Foreskin melanocyte (primary cell): ENCODE measurements at places on chromosomes 2 and 18.

DNA sequence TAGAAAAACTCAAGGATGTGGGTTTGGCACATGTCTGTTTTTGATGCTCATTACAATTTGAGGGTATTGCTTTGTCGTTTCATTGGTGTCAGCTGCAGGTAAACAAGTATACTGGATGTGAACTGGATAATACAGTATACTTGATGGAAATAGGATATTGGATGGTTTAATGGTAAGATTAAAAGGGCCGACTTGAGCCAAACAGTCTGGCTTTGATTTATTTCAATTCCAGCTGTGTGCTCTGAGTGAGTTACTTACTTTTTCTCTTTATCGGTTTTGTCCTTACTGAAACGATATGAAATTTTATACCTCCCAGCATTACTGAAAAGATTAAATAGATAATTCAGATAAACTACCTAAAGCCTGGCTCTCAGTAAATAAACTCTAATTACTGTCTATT is 227.6 kb downstream of the ASXL3 start:
- no peak for DNase-seq

GRCh38 chr2:23363831-23364230 is 21.1 kb upstream of the KLHL29 start:
- DNase-seq, result peak; percentile 91

DNA sequence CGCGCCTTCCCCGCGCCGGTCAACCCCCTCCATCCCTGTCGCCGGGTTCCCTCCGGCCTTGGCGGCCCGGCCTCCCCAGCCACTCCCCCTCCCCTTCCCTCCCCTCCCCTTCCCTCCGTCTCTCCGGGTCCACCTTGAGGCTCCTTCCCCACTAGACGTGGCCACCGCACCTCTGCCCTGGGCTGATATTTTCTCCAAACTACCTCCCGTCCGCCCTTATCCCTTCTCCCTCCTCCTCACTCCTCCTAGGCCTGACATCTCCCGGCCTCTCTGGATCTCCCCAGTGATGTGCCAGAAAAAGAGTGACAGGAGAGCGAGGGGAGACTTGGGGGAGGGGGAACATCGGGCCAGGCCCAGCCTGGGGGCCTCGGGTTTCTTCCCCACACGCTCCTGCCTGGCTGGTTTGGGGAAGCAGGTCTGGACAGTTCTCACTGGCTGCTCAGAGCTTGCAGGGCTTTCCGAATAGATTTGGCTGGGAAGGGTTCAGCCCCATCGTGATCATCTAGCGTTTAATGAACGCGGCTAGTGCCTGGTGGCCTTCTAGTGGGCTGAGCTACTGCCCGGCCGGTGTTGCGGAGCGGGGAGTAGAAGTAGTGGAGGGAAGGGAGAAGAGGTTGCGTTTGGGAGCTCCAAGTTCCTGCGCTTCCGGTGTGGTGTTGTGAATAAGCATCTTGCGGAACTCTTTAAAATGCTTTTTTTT is 641 bp downstream of the MAPRE3 start:
- no peak for DNase-seq

- no peak for DNase-seq
These were observed 114.6 kb downstream of the TLK1 start for GRCh38 chr2:171046048-171046560.

- DNase-seq, result no peak
These were observed 9.3 kb upstream of the EFEMP1 start for GRCh38 chr2:55932843-55933242.

- DNase-seq, result no peak
These were observed 7.4 kb downstream of the MCEE start for GRCh38 chr2:71122387-71123298.

DNA sequence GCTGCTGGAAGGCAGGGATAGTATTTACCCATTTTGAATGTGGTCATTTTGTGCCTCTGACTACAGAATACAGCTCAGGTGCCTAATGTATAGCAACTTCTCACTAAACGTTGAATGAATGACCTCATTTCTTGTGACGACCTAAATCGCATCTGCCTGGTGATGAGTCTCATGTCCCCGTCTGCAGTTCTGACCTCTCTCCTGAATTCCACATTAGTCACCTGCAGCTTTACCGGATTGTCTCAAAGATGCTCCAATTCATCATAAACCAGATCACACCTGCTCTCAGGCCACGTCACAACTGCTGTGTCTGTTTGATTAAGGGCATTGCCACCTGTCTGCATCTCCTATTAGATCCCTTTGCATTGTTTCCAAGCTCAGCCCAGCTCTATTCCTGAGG is 133.6 kb upstream of the MYT1L start:
- no peak for DNase-seq

- no peak for DNase-seq
These were observed 112.7 kb upstream of the SLC35G4 start for GRCh38 chr18:11496526-11497172.

GRCh38 chr2:11821705-11822104 is 75.3 kb downstream of the LPIN1 start:
- DNase-seq, result no peak

DNA sequence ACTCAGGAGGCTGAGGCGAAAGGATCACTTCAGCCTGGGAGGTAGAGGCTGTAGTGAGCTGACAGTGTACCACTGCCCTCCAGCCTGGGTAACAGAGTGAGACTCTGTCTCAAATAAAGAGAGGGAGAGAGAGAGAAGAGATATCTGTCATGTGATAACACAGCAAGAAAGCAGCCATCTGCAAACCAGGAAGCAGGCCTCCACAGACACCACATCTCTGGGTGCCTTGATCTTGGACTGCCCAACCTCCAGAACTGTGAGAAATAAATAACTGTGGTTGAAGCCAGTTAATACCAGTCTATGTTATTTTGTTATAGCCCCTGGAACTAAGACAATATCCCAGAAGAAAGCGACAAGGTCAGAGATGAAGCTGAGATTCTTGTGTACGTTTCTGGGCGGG is 2.6 kb upstream of the CCDC68 start:
- no peak for DNase-seq

DNA sequence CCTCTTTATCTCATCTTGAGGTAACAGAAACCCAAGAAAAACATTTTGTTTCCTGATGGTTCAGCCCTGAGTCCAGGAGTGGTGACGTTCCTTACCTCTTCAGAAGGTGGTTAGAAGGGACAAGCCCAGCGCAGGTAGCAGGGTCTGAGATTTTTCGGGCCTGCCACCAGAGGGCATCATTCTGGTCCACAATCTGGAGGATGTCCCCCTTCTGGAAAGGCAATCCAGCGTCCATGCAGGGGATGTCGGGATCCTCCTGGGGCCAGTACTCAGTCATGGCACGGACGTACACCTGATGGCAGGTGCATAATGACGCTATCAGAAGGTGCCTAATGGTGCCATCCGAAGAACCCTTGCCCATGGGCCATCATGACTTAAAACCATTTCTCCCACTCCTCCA is 17.7 kb downstream of the MPP4 start:
- DNase-seq, result no peak

DNA sequence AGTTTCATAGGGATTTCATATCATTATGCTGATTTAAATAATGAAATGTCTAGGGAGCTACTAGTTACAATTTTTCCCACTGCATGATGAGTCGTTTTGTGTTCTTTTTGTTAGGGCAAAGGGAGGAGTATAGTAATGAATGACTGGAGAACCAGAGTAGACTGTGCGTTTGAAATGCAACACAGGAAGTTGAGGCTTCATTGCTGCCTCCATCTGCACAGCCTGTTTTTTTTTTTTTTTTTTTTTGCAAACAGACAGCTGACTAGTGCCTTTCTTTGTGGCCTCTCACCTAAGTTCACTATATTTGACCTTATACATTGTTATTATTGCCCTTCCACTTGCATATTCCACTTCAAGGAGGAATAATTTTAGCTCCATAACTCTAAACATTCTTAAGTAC is 286.7 kb upstream of the LRRTM1 start:
- DNase-seq, result no peak

GRCh38 chr2:29802986-29803385 is 118.4 kb downstream of the ALK start:
- DNase-seq, result no peak

- no peak for DNase-seq
These were observed 86.1 kb downstream of the LPIN1 start for GRCh38 chr2:11832531-11832930.

GRCh38 chr2:151289972-151290866 is 751 bp upstream of the NMI start:
- DNase-seq, result peak; percentile 36

DNA sequence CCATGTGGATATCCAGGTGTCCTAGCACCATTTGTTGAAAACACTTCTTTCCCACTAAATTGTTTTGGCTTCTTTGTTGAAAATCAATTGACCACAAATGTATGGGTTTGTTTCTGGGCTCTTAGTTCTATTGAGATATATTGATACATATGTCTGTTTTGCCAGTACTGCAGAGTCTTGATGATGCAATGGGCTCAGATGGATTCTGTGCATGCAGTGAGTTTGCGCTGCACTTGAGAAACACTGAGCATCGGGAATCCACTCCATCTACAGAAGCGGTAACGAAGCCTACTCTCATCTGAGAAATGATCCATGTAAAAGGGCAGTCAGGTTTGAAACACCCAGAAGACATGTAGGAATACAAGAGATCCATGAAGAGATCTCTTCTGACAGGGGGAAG is 21.9 kb upstream of the DNAJC10 start:
- no peak for DNase-seq

DNA sequence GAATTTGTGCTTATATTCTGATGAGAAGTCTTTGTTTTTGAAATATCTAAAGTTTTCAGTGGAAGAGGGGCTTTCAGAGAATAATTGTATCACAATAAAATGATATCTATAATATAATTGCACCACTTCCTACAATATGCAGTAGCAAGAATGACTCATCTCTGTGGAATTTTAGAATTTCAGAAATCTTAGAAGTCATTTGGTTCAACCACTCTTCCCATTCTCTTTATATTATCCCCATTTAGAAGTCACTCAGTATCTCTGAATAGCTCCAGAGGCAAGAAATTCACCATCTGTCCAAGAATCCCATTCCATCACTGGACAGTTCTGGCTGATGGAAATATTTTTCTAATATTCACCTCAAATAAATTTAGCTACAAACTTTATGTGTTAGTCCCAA is 59.3 kb upstream of the CCDC68 start:
- peak; percentile 42 for DNase-seq
